Epithelial cell of esophagus (primary cell): ENCODE measurements at places on chromosomes 5 and 9.

GRCh38 chr5:77427998-77428397 is 64.1 kb downstream of the WDR41 start:
- no peak for DNase-seq

- DNase-seq, result no peak
Measured at GRCh38 chr9:130782886-130783530, 52.0 kb upstream of the ABL1 start.

DNA sequence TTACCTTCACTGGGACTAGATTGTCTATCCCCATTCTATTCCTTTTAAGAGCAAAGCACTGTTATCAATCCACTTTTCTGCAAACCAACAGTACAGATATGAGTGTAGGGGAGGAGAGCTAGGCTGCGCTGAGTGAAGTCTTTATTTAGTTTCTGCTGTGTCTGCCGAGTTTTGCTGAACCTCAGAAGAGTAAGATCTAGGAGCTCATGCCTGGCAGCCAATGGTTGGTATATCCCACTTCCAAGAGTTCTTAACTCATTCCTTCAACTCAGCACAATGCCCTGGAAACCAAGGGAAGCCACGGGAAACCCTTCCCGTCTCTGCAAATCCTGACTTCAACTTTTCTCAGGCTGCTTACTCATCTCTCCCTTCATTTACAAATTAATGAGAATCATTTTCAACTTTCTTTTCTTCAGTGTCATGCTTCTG is 58.0 kb upstream of the JAK2 start:
- no peak for DNase-seq

DNA sequence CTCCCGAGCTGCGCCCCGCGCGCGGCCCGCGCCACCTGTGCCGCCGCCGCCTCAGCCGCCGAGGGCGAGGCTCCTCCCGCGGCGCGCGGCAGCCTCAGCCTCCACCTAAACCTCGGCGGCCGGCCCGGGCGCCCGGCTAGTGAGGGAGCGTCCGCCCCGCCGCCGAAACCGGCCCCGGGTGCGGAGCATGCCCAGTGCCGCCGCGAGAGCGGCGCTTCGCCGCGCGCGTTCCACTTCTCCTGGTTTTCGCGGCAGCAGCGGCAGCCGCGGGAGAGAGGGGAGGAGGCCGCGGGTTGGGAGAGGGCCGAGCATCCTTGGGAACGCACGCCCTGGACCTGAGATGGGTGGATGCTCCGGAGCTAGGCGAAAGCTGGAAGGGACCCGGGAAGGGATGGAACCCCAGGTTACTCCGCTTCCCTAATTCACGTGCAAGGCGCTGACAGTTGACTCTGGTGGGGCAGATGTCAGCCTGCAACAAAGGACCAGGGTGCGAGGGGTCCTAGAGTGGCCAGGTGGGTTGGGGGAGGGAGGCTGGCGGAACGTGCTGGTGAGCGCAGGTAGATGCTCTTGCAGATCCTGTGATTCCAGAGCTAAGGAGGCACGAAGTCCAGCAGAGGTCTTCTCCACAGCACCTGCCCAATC is at the start of gene CTNND2:
Gene CTNND2, minus strand, starts transcription at position 182 of the 642 bp plus-strand sequence. CDS start 593 bp downstream, outside the sequence.
- peak; percentile 54 for DNase-seq

- no peak for DNase-seq
Measured at GRCh38 chr5:71976449-71976848, 130.8 kb upstream of the MAP1B start.

DNA sequence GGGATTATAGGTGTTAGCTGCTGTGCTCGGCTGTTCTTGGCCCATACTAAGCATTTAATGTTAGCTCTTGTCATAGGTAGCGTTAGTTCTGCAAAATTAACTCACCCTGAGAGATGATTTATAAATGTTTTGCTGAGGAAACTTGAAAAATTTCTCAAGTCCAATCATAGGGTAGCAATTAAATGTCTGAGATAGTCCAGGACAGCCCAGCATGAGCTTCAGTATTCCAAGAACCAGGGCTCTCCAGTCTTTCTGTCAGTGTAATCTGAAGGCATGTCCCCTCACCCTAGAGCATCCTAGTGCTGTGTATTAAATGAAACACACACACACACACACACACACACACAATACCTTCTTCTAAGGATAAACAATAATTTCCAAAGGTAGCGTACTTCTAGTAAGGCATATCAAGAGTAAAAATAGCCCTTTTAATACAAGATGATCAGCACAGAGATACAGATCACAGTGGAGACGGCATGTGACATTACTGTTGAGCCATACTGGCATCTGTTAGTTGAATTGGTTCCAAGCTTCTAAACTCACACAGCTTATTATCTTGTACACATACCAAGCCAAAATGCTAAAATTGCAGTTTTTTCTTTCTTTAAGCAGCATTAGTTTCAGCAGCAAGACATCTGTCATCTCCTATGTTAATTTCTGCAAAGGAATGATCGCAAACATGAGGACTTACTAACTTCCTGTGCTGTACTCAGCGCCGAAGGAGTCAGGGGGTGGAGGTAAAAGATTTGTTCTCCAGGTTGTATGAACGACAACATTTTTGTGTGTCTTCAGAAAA is 46.3 kb upstream of the JMY start:
- no peak for DNase-seq

DNA sequence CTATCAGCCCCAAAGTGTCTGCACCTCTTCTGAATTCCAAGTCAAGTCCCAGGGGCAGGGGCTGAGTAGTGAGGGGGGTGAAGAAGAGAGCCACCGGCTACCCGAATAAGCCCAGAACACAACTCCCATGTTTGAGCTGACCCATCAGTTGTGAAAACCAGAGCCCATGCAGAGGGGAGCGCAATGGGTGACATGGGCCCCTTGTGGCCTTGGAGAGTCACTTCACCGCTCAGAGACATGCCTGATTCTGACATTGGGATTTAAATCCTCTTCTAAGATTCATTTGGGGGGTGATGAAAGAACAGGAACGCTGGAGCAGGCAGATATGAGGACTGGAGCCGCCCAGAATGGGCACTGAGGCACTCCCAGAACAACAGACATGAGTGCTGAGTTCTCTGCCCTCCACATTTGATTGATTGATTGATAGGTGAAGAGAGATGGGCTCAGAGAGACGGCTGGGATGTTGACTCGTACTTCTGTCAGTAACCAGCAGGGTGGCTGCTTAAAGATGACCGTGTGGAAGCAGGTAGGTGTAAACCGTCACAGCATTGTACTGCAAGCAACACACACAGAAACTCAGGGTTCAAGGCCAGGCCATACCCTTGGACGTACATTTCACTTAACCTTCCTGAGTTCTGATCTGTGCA is 74.3 kb downstream of the GPR21 start:
- no peak for DNase-seq

DNA sequence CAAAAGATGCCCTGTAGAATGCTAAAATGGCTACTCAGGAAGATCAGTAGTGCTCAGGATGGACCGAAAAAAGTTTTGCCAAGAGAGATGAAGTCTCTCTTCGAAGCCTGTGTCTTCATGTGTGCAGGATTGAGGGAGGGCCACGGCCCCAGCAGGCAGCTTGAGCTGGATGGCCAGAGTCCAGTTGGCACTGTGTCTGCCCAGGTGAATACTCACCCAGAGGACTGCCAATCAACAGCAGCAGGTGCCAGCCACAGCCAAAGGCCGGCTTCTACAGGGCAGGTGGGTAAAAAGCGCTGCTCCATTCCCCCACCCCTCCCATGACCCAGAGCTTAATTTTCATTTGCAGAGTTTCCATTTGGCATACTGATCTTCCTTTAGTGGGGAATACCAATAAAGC is 287.9 kb upstream of the ZNF608 start:
- no peak for DNase-seq

GRCh38 chr5:152378730-152379129 is 26.3 kb downstream of the NMUR2 start:
- peak; percentile 4 for DNase-seq

- DNase-seq, result no peak
Measured at GRCh38 chr9:126236273-126236672, 90.4 kb upstream of the MVB12B start.

DNA sequence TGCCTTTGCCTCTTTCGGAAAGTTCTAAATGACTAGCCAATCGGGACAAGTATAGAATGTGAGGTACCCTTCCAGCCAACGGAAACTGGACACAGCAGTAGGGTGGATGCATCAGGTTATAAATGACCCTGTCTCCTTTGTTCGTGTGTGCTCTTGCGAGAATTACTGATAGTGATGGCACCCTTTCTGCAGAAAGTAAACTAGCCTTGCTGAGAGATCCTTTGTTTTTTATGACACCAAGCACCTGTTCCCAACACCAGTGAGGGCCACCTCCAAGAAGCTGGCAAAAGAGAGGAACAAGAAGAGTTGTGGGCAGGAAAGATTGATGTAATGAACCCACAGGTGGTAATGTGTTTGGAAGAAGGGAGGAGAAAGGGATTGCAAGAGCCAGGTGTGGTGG is 42.8 kb upstream of the FABP6 start:
- no peak for DNase-seq

DNA sequence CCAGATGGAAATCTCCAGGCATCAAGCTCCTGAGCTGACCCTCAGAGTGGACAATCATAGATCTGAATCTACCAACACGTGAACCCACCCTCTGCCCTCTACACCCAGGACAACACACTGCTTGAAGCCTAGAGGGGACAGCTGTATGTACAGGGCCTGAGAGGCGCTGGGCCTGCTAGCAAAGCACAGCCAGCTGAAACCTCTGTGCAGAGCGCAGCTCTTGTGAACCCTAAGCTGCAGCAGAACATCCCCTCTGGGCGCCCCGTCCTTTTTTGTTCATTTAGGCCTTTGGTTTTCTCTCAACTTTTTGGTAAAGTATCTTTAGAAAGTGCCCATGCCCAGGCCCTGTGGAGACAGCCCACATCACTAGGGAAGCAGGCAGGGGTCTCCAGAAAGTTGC is 62.4 kb upstream of the SPTLC1 start:
- no peak for DNase-seq

DNA sequence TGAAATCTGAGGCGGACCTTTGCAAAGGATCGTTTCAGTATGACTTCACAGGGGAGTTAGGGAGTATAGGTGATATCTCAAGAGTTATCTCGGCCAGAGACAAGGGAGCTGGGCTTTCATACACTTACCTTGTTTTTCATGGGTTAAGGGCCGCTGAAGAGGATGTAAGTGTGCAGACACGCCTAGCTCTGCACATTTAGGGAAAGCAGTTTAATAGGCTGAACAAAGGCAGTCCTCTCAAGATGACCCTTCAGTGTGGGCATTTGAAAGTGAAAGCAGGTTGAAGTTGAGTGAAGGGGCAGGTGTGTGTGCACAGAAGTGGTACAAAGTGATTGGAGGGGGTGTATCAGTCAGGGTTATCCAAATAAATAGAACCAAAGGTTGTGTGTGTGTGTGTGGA is 33.1 kb upstream of the PRXL2C start:
- DNase-seq, result no peak

GRCh38 chr5:153347611-153348010 is 142.9 kb upstream of the GRIA1 start:
- DNase-seq, result no peak

DNA sequence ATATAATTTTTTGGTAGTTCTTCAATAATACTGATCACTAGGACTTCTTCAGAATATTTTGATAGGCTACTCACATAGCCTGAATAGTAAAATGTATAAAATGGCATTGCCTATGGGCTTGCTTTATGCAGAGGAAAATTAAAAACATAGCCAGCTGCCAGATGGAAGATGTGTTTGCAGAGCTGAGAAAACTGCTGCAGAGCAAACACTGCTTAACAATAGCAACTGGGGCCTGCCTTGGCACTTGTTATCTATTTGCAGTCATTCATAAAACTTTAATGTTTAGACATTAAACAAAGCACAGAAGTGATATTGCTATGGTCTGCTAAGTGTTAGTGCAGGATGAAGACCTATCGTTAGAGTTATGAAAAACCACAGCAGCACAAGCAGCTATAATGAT is 151.5 kb upstream of the SMC2 start:
- no peak for DNase-seq

DNA sequence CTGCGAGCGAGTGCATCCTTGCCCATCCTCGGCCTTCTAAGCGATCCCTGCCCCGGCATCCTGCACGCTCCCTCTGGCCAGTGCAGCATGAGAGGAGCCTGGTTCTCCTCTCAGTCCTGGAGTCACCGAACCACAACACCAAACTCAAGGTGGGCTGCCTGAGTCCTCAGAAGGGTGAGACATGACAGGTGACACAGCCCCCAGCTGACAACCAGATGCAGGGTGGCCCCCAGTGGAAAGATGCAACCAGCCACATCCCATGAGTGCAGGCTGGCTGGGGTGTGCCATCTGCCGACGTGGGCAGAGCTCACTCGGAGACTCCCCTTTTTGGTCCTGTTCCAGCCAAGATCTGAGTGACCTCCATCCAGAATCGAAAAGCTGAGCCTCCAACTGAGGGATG is 58.4 kb downstream of the COL23A1 start:
- DNase-seq, result no peak

GRCh38 chr5:58066557-58066956 is 393.3 kb downstream of the PLK2 start:
- no peak for DNase-seq

- DNase-seq, result peak; percentile 78
Measured at GRCh38 chr5:81626524-81626923, 124.4 kb downstream of the SSBP2 start.

GRCh38 chr5:131262953-131263541 is 806 bp upstream of the CDC42SE2 start:
- peak; percentile 29 for DNase-seq
